Astrocyte (in vitro differentiated cells and primary cell): ENCODE measurements at places on chromosomes 2 and 18. TPM values are rescaled to one million over a fixed set of nuclear protein-coding genes. Genes with fewer than 3 reads are reported as not detected.

DNA sequence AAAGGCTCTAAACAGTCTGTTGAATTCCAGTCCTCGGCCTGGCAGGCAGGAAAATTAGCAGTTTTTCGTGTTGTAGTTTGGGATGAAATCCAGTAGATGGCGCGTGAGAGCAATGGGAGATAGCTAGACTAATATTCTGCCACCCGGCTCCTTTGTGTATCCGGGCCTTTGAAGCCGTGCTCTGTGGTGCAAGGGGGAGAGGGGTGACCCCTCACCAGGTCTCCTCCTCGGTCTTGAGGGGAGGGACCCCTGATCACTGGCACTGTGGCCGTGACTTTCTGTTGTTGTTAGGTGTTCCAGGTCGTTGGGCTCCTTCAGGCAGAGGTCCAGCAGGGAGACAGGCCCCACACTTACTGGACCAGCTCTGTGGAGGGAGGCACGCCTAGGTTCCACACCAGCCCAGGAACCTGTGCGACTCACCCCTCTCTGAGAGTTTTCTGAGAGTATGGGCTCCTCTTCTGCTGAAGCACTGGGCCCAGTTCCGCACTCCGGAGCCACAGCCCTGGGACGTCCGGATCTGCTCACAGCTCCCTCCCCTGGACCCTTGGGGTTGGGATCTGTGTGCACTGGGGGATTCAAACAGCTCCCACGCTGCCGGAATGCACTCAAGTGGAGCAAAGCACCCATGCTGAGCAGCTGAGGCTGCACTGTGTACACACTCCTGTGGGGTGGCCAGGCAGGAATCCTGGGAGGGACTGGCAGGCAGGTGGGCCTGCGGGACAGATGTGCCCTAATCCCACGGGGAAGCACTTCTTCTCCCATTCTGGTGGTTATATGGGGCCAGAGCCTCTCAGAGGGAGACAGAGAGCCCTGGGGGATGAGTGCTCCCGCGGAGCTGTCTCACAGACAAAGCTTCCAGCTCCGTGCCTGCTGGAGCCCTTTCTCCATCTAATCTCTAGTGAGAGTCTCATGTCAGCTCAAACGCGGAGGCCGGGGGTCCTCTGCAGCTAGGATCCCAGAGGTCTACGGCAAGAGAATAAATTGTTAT, 8.8 kb downstream of the GKN2 start:
- DNase-seq: peak; percentile 14

- DNase-seq: no peak
Measured at GRCh38 chr2:151882786-151883445, 54.7 kb upstream of the ARL5A start.

DNA sequence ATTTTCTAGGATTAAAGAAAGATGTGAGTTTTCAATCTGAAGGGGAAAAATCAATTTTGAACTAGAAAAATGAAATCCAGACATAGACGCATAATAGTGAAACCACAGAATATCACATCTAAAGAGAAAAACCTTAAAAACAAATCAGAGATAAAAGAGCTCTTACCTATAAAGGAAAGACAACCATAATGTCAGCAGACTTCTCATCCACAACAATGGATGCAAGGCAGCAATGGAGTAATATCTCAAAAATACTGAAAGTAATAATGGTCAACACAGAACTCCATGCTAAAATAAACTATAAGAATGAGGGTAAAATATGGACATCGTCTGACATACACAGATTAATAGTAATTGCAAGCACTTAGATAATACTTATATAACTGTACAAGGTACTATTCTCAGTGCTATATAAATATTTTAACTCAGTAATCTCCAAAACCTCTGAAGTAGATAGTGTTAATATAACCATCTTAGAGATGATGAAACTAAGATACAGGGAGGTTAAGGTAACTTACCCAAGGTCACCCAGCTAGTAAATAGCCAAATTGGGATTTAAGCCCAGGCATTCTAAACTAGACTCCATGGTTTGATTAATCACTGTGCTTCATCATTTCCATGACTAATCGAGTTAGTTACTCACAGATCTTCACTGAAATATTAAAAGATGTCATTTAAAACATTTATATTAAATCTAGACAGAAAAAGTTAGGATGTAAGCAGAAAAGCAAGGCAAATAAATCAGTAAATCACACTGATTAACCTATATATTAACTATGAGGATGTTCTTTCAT, 89.4 kb upstream of the SPTBN1 start:
- peak; percentile 22 for DNase-seq

- no peak for DNase-seq
Measured at GRCh38 chr2:70454936-70455544, 98.6 kb downstream of the TGFA start.

- DNase-seq: no peak
Measured at GRCh38 chr2:64025741-64026140, 6.5 kb upstream of the VPS54 start.

GRCh38 chr18:3966642-3967358, 488.3 kb downstream of the DLGAP1 start:
- peak; percentile 66 for DNase-seq

- no peak for DNase-seq
Measured at GRCh38 chr18:65415098-65415497, 335.7 kb upstream of the CDH7 start.

DNA sequence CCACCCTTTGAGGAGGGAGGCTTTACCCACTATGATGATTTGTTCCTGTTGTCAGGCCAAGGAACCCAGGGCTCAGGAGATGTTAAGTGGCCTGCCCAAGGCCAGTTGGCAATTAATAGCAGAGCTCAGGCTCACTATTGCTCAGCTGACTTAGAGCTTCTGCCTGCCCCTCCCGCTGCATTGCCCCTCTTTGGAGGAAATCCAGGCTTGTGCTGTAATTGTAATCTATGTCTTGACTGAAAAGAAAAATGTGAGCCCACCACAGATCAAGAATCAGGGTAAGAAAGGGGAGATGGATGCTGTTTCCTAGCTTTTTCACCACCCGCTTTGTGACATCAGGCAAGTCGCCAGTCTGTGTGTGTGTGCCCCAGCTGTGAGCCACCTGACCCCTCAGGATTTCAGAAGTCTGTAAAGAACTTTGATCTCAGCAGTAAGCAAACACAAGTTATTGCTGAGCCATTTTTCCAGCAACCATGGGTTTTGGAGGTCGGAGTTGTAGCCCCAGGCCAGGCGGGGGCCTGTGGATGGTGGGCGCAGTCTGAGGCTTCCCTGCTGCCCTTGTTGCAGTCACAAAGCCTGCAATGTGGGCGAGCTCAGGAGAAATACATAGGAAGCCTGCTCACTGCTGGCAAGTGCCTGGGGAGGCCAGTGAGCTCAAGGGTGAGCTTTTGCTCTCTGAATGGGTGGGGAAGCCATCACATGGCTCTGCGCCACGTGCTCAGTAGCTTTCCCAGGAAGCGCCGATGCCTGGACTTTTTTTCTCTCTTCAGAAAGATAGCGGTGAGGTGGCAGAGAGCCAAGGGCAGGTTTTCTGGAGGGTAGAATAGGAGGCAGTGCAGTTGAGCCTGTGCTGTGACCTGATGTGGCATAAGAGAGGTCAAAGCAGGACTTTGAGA, 6.1 kb downstream of the CABLES1 start:
- no peak for DNase-seq

DNA sequence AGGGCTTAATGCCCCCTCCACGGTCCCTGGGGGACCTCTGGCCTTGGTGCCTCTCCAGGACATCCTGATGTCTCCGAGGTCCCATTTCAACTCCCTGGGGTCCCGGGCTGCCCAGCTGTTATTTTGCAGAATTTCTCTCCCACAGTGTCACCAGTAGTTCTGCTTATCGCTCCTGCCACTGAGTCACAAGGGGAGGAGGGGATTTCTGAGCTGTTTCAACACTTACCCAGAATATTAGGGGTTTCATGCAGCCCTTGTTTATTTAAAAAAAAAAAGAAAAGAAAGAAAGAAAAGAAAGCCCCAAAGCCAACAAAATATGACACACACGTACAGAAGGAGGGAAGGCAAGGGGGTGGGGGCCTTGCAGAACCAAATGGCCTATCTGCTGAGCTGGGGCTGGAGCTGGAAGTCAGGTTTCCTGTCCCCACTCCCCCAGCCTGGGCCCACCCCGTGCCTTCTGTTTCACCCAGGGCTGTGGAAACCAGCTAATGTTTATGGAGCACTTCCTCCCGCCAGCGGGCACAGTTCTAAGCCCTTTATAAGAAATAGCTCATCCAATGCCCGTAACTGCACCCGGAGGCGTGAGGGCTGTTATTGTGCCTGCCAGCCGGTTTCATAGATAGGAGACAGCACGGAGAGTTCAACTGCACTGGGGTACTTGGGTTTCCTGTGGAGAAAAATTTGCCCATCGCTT, 8.4 kb upstream of the ARID5A start:
- peak; percentile 45 for DNase-seq

GRCh38 chr2:727071-727470, 49.9 kb upstream of the TMEM18 start:
- no peak for DNase-seq

- DNase-seq: no peak
Measured at GRCh38 chr18:47294801-47295200, 43.3 kb upstream of the SKOR2 start.

- DNase-seq: no peak
Measured at GRCh38 chr2:172223601-172224054, 120.9 kb upstream of the DLX2 start.

DNA sequence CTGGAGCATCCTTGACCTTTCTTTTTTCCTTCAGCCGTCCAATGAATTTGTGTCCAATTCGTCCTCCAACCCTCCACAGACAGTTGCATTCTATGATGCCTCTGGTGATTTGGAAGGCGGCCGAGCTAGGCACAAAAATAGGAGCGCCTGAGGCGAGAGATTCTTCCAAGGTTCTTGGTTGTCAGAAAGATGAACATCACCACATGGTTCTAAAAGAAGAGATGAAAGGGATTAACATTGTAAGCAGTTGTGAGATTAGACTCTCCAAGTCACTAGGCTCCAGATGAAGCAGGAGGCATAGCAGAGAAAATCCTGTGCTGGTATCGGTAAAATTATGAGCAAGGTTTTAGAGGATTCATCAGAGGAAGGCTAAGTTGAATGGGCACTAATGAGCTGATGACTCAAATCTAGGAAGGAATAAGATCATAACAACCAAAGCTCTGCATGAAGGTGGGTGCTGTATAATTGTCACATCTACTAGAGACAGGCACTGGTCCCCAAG, 75.4 kb upstream of the MAP4K3 start:
- DNase-seq: no peak

GRCh38 chr2:45891719-45892424, 240.4 kb downstream of the PRKCE start:
- peak; percentile 30 for DNase-seq

DNA sequence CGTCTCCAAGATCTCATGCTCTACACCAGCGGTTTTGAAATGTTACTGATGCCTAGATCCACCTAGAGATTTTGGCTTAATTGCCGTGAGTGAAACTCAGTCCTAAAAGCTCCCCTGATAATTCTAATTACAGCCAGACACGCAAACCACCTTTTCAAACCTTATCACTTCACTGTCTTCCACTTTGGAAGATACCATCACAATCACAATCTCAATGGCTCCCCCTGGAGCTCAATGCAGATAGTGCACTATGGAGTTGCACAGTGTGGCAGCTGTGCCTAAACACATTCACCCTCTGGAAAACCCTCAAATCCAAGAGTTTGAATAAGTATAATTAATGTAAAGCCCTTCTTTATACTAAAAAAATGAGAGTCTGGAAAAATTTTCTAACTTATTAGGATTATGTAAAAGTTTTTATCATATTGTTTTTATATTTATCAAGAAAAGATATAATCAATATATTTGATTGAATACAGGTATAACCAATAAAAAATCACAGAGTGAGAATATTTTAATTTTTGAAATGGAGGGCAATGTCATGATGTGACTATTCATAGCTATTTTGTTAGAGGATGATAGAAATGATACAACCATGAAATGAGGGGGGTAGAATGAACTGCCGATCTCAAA, 102.9 kb upstream of the SLC8A1 start:
- DNase-seq: peak; percentile 17

DNA sequence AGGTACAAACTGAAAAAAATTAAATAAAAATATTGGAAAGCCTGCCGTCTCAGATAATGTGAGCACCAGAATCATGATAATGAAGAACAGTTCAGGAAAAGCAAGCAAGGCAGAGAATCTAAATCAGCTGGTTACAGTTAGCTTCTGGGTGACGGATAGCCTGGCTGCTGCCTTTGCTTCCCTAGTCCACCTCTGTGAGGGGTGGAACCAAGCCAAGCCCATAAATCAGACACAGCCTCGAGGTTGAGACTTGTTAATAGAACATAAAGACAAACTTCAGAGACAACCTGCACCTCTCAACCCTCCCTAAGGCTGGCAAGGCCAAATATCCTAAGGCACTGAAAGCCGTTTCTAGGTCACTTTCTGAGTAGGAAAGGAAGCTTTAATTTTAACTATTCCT, 334.7 kb upstream of the SLC39A10 start:
- DNase-seq: peak; percentile 27

GRCh38 chr18:12049978-12050811, 43.4 kb upstream of the ANKRD62 start:
- no peak for DNase-seq

The SOCS6 gene
- total RNA-seq: 20.5 and 24.1 TPM in 2 replicates

The RNF125 gene
- total RNA-seq: 1.8 and 1.9 TPM in 2 replicates

The NEUROD1 gene
- total RNA-seq: not detected in 2 replicates

The C2orf78 gene
- not detected in 2 replicates for total RNA-seq
